ENCODE measurements at places on chromosomes 12 and 14.

DNA sequence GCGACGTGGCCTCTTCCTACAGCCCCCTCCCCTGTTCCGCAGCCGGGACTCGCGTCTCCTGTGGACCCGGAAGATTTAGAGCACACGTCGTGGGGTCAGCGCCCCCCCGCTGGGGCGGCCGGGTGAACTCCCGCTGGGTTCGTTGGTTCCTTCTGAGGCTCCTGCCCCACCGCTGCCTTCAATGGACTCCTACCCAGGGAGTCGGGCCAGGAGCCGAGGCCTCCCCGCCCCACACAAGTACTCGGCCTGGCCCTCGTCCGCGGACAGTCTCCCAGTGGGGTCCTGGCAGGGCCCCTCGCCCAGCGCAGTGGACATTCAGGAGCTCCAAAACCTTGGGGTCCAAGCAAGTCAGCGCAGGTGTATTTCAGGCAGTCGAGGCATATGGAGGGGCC lies 1.2 kb downstream of the MMP17 start:
- no peak for ATAC-seq

DNA sequence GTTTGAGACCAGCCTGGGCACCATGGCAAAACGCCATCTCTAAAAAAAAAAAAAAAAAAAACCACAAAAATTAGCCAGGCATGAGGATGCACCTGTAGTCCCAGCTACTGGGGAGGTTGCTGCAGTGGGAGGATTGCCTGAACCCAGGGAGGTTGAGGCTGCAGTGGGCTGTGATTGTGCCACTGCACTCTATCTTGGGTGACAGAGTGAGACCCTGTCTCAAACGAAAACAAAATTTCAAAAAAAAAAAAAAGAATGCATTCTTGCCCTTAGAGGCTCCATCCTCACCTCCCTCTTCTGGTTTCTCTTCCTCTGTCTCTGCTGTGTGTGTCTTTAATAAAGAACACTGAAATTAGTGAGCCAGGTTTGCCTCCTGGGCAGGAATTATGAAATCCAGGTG lies 107.8 kb downstream of the VCPKMT start:
- no peak for ATAC-seq

- no peak for ATAC-seq
These were observed 35.4 kb downstream of the DMAC2L start for GRCh38 chr14:50347521-50347920.

DNA sequence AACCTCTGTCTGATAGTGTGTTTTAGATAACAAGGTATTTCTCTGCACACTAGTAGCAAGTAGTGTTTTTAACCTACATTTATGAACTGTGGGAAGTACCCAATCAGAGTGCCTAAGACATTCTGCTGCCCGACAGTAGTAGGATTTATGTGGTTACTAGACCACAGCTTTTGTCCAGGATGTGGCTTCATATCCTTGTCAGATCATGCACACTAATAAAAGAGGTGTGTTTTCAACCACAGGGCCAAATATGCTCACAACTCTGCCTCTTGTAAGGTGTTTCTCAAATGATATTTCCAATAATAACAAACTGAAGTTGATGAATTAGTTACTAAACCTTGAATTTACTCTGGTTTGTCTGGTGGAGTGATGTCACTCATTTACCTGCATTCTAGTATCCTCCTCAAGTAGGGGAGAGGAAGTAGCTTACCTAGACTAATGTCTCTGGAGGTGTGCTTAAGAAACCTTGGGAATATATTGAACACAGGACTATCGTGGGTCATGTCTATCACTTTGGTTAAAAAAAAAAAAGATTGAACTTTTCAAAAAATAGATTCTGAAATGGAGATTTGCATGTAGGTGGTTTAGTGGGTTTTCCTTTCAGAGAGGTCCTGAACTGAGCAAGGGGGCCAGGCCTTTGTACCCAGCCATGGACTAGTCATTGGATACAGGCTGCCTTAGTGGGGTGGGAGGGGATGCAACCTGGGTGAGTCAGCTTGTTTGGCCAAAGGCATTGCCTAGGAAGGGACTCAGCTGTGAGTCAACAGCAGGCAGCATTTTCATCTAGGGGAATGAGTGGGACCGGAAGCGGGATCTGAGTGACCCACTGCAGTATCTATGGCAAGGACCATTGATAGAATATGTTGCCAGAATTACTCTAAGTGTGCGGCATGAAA lies 14.1 kb downstream of the FBXW8 start:
- peak; percentile 87 for ATAC-seq

DNA sequence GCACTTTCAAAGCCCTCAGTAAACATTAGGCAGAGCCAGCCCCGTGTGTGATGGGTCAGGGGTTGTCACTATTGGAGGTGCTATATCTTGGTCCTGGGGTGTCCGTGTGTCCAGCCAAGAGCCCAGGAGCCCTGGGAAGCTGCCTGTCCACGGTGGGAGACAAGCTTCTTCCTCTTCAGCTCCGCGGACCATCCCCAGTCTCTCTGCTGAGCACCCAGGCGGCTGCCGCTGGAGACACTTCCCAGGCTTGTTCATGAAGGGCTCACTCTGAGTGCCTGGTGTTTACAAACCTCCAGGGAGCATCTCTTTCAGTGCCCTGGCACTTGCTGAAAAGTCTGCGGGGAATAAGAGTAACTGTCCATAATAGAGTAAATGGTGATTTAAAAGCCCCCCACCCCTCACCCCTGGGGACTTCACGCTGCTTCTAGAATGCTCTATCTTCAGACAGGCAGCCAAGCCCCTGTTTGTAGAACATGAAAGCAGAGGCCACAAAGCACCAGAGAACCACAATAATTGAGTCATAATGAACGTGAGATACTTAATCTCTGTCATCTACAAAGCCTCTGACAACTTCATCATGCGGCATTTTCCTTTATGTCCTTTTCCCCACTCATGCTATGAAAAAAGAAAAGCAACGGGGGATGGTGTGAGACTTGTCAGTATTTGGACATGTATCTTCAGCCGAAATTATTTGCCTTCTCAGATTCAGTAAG lies 178.6 kb downstream of the TMEM132C start:
- ATAC-seq, result no peak

GRCh38 chr14:31876741-31877140 lies 200.4 kb upstream of the ARHGAP5 start:
- no peak for ATAC-seq

- ATAC-seq, result no peak
These were observed 106.3 kb downstream of the PTCSC3 start for GRCh38 chr14:36070031-36070719.

DNA sequence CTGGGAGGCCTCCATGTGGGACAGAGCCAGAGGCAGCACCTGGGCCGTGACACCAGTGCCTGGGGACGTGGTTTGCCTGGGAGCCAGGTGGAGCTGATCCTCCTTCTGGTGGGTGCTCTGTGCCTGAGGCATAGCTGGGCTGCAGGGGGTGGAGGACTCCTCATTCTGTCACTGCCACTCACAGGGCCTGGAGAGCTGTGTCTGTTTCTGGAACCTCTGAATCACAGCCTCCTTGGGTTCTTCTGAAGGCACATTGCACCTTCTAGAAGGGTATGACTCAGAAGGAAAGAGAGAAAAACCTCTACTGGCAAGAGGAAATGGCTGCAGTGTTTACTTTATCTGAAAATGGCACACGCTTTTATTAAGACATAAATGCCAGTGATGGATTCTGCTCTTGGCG lies 659.8 kb downstream of the VRK1 start:
- ATAC-seq, result peak; percentile 96

DNA sequence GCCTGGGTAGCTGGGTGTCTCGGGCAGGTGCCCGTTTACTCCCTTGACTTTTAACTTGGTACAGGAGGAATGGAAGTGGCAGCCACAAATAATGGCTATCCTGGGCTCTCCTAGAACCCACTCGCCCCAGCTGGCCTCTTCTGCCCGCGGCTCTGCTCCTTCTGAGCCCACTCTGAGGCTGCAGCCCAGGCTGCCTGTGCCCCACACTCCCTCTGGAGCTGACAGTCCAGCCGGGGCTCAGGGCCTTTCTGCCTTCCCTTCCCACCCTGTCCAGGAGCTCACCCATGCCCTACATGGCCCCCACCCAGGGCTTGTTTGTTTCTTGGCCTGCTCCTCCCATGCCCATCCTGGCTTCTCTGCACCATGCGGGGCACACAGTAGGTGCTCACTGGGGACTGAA lies 15.6 kb downstream of the ZNF839 start:
- ATAC-seq, result no peak

- ATAC-seq, result no peak
These were observed 94.3 kb downstream of the PELI2 start for GRCh38 chr14:56212521-56212920.

DNA sequence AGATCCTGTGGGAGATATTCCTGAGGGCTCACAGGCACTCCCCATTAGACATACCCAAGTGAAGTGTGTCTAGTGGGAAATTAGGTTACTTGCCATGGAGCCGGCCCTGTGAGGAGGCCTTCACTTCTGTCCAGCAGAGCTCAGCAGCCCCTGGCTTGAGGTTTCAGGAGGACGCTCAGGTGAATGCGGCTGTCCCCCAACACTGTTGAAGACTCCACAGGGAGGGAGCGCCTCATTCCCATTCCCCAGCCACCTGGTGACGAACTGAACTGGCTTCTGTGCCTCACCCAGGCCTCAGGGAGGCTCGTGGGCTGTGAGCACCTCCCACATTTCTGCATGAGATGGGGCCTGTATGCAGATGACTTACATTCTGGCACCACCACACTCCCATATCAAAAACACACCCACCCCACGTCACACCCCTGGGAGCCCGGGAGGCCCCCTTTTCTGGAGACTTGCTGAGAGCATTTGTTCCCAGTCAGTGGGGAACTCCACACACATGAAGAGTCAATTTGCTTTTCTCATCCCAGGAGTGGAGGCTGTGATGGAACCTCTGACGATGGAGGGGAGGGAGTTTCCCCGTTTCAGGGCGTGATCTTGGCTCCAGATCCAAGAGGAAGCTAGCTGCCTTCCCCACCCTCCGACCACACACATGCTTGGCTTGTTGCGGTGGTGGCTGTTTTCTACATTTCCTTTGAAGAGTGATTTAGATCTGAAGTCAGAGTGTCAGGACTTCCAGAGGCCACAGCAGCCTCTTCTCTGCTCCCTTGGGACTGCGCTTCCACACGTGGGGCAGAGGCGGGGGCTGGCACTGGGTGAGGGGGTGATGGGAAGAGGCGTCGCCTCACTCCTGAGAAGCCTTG lies 120.7 kb downstream of the ADGRD1 start:
- ATAC-seq, result no peak

DNA sequence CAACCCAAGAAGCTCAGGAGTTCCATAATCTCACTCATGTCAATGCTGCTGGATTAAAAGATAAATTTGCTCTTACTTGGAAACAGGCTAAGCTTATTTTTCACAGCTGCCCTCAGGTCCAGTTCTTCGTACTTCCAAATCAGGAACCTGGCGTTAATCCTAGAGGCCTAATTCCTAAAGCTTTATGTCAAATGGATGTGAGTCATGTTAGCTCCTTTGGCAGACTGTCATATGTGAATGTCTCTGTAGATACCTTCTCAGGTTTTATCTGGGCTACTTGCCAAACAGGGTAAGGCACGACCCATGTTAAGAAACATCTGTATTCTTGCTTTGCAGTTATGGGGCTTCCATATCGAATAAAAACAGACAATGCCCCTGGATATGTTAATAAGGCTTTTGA lies 504.6 kb downstream of the ALG10 start:
- no peak for ATAC-seq

GRCh38 chr12:57418255-57418654 lies 12.6 kb downstream of the R3HDM2 start:
- ATAC-seq, result no peak

DNA sequence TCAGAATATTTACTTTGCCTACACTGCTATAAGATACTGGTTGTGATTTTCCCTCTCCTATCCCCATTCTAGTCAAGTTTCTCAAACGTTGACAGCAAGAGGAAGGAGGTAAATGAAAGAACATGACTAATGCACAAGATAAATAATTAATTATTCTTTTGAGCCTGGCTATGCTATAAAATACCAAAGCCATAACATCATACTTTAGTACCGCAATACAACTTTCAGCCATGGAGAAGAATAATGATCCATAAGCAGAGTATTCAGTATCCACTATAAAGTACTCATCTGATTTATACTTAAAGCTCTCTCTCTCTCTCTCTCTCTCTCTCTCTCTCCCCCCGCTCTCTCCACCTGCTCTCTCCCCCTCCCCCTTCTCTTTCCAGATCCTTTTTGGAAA lies 41.3 kb downstream of the TDG start:
- no peak for ATAC-seq

- ATAC-seq, result peak; percentile 8
These were observed 118.0 kb downstream of the SINHCAF start for GRCh38 chr12:31207799-31208465.

- no peak for ATAC-seq
These were observed 3.1 kb upstream of the IGFBP6 start for GRCh38 chr12:53094394-53094787.

Data from activated CD4-positive, CD25-positive, alpha-beta regulatory T cell treated with anti-CD3 and anti-CD28 coated beads, Interleukin-2, amount 50 U/mL, for 24 hours (primary cell).